ENCODE measurements at places on chromosomes 1 and 21.
A peak's percentile ranks its signal among the peaks of the same experiment; 100 is the strongest.

DNA sequence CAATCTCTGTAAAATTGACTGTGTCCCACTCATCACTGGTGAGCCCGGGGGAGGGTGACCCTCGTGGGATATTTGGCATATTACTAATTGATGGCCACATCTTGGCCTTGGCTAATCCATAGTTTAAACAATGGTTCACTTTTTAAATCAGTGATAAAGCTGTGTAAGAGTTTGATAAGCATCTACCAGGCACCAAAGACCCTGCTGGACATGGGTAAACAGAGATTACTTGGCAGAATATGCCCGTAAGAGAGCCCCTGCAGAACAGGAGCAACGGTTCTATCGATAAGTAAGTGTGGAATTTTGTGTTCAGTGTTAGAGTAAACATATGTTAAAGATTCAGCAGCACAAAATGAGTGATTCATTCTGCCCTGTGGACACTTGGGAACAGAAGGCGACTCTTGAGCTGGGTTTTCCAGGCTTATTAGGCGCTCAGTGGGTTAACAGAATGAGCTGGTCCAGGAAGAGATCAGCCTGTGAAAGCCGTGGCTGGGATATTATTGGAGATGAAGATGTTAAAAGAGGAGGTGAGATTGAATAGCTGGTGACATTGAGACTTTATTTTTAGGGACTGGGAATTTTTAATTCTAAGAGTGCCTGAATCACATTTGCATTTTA lies 55.9 kb downstream of the CNST start:
- peak; percentile 76 for DNase-seq

DNA sequence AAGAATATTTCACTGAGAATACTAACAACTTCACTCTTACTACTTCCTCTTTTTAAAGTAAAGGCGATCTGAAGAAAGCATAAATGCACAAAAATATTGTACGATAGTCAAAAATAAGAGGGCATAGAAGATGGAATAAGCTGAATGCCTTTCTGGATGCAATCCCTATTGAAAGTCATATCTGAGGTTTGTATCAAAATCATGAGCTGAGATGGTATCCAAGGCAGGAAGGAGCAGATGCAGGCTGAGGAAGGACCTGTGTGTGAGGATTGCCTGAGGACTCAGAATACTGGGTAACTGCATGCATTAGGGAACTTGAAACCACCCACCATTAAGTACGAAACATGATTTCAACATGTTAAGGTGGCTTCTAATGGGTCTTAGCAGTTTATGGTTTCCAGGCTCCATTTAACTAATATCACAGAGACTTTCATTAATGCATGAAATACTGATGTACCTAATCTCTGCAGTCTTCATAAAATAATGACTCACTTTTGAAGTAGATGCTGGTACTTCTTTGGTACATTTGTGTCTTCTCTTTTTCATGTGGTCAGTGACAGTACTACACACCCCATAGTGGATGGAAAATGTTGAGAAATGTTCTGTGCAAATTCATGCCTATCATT lies 29.6 kb upstream of the RGS1 start:
- DNase-seq: peak; percentile 41

DNA sequence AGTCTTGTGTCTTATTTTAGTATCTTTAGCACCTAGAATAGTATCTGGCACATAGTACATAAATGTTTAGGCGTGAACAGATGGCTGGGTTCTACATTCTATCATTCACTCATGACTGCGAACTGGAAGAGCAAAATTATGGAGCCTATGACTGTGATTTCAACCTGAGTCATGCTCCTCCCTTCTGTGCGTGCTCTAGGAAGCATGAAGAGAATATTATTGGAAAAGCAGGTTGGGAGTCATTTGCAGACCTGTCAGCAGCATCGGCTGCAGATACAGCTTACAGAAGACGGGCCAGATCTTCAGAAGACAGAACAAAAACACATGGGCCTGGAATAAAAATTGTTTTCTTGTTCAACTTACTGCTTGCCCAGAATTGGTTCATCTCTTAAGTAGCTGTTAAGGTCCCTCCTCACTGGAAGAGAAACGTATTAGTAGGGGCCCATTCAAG lies 344.0 kb upstream of the USP24 start:
- DNase-seq: peak; percentile 51

- no peak for DNase-seq
Observed at GRCh38 chr1:175182201-175182746, 10.3 kb downstream of the KIAA0040 start.

DNA sequence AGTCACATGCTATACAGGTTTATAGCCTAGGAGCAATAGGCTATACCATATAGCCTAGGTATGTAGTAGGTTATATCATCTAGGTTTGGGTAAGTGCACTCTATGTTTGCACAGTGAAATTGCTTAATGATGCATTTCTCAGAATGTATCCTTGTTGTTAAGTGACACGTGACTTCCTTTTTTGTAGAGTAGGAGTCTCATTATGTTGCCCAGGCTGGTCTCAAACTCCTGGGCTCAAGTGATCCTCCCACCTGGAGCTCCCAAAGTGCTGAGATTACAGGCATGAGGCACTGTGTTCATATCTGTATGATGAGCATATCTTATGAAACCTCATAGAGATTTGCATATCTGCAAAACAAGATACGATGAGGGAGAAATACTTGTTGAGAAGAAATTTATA lies 13.8 kb upstream of the ABCB10 start:
- no peak for DNase-seq

- no peak for DNase-seq
Observed at GRCh38 chr1:206465951-206466350, 4.3 kb upstream of the IKBKE start.

DNA sequence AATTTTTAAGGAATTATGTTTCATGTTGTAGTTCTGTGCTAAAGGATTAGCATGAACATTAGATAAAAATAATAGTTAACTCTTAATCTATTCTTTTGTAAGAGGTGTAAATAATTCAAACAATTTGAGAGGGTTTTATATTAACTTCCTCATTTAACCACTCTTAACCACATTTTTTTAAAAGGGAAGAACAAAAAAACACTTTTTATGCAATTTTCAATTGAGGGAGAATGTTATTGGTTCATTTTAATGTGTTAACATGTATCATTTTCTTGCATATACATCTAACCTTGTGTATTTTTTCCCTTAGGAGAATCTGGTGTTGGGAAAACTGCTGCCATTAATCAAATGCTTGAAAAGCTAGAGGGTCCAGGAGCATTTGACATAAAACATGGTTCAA lies 169.0 kb downstream of the LBR start:
- no peak for DNase-seq

DNA sequence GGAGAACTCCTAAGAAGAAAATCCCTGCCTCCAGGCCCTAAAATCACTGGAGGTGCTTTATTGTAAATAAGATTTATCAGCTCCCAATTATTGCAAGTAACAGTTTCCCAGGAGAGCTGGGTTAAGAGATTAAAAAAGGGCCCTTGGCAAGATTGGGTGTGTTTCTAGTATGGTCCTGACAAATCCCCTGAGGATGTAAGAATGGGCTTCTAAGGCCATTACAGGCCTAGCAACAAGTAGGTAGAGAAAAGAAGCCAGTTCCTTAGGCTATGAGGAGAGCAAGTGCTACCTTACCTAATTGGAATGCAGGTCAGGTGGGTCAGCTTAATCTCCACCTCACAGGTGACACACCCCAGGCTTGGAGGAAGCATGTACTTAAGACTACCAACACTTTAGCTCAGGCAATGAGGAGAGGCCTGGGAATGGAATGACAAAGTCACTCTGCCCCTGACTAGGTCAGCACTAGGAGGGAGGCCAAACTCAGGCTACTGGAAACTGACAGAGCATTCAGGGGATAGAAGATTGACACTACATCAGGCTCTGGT lies 6.8 kb upstream of the OTUD7B start:
- DNase-seq: no peak

DNA sequence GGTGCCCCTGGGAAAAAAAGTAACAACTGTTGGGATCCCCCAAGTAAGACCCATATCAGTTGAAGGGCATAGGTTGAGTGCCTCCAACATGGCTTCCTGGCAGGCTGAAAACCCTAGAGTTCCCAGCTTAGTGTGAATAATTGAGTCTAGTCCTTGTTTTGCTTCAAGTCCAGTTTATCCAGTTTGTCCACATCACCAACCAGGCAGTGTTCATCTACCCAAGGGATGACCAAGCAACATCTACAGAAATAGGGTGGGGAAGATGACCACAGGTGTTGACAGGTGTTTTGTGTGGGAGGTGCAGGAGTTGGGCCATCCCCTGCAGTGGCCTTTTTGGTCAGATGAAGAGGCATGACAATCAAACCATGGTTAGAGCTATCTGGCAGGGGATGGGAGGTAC lies 54.3 kb upstream of the ERO1B start:
- DNase-seq: no peak

DNA sequence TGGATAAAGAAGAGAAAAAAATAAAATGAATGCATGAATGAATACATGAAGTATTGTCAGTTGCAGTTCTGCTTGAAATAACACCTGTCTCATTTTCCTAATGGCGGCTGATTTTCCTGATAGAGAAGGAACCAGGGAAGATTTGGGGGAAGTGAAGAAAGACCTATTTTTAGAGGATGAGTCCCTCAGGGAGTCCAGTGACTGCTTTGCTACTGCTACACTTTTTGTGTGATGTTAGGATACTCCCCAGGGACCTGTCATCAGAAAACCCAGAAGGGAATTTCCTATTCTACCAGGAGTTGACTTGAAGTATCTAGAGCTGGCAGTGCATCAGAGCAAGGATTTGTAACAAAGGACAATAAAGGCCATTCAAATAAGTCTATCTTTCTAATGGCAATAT lies 114.8 kb downstream of the MAB21L3 start:
- DNase-seq: no peak

DNA sequence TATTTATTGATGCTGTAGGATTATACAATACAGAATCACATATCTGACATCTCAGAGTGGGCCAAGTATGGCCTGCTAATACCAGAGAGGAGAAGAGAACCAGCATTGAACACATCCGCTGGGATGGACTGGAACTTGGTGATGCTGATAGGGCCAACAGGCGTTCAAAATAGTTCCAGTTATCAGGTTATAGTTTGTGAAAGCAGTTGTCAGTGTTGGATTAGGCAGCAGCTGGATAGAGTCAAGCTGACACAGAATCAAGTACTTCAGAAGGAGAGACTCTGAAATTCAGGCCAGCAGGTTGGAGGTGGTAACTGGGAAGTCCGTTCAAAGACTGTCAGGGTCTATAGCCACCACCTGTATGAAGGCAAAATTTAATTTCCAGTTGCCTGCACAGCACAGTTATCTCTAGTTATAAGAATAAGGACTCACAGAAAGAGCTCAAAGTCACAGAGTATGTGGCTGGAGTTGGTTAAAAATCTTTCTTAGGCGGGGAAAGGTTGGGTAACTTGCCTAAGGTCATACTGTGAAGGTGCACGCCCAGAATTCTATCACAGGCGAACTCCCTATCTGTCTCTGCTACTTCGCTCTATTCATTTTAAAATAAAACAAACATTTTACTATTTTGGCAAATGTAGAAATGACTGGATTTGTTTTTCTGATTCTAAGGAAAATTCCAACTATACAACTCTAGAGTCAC lies 9.9 kb upstream of the DIPK1A start:
- no peak for DNase-seq

DNA sequence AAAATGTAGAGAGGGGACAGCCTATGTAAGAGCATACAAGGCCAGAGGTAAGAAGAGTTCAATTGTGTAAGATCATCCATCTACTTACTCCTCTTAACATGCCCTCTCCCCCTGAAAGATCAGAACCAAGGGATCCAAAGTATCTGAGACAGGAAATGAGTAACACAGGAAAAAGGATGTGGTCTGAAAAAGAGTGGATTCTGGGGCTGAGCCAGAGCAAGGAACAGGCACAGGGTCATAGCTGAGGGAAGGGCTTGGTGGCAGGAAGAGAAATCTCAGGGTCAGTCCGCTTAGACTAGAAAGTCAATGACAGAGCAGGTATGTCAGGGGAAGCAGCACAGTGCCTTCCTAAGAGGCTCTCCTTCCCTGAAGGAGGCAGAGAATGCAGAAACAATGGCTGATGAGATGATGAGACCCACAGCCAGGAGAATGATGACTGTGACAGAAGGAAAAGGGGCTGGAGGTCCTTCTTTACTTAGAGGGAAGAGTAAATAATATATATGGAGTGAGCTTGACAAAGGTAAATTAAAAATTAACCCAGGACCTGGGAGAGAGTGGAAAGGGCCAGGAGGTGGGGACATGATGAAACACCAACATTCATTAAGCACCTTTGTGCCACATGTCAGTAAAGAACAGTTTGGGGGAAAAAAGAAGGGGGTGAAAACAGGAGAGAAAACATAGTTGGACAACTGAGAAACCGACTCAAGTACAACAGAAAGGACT lies 26.2 kb upstream of the A3GALT2 start:
- DNase-seq: peak; percentile 98

DNA sequence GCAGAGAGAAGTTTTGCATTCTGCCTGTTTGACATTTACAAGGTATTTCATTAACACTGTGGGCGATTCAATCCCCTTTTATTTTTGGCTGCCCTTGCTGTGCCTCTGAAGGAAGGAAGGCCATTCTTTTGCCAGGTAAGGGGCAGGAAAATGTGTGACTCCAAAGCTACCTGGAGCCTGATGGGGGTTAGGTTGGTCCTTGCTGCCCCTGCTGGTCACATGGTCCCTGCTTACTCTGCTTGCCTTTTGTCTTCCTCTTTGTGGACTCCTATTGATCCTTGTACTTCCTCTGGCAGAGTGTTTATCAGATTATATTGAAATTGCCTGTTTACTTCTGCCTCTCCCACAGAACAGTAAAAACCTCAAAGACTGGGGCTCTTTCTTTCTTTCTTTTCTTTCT lies 65.7 kb downstream of the ST6GALNAC3 start:
- DNase-seq: no peak

DNA sequence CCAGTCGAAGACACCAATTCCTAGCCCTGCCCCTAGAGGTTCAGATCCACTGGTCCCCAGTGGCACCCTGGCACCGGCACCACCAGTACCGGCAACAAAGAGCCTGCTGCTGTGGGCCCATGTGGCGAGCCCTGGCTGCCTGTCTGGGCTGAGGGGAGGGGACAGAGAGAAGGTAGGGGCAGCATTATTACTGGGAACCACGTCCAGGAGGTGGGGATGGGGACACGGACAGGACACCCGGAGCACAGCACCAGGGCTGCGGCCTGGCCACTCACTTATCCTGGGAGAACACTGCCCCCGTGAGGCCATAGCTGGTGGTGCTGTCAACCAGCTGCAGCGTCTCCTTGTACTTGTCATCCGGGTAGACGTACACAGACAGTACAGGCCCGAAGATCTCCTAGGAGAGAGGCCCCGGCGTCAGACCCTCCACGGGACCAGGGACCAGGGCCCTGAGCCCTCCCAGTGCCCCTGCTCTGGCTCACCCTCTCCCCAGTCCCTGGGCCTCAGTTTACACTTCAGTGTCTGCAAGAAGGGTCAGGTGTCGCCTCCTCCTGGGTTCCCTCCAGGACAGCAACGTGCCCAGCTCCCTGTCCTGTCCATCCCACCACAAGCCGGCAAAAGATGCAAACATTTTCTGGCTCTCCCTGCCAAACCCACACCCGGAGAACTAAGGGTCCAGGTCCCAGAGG lies 15.8 kb upstream of the TAS1R2 start:
- DNase-seq: peak; percentile 77
